Suprapubic skin (tissue), 4 donors: ENCODE measurements at places on chromosomes 5 and 9.
A peak's percentile ranks its signal among the peaks of the same experiment; 100 is the strongest.

DNA sequence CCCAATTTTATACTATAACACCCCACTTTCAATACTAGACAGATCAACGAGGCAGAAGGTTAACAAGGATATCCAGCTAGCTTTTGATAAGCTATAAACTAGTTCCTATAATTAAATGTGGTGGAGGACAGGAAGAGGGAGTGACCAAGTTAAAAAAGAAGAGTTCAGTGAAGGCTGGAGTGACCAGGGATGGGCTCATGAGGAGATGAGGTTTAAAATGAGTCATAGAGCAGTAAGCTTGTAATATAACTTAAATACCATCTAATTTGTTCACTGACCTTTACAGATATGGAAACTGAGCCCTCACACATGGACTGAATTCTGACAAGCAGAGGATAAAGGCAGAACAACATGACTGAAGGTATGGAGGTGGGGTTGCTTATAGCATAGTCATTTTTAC is 284.5 kb downstream of the SPATA31D1 start:
- H3K4me3 ChIP-seq = no peak overlapping the region
- no peak overlapping the region for H3K27ac ChIP-seq
- H3K27me3 ChIP-seq = no peaks in the 10 kb centered on the region
- no peak for DNase-seq
- H3K36me3 ChIP-seq = no peaks in the 10 kb centered on the region
- no peaks in the 10 kb centered on the region for H3K4me1 ChIP-seq

DNA sequence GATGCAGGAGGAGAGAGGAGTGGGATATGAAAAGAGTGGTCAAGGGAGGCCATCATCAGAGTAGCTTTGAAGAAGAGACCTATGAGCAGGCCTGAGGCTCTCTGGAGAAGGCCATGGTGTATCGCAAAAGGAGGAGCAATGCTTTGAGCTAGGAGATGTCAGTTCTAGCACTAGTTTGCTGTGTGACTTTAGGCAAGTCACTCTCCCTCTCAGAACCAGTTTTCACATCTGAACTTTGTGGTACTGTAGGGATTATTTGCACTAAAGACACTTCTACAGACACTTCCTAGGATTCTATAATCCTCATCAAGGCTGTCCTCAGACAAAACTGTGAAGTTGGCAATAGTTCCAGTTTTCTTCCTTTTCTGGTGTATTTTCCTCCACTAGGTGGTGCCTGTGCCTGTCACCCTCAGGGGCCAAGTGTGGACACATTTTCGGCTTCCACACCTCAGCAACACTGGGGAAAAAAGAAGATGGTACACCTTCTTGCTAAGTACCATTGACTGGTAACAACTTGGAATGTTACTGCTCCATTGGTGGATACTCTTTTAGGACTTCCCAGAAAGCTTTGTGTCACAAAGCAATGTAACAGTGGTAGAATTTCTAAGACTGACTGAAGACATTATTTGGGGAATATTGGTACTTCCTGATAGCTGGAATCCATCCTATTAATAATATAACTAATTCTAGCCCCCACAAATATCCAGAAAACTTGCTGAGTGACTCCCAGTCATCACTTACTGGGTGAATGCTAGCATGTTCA is 9.9 kb downstream of the PAPPA start:
- H3K4me3 ChIP-seq = no peak overlapping the region
- no peaks in the 10 kb centered on the region for H3K27me3 ChIP-seq
- no peak for DNase-seq
- no peaks in the 10 kb centered on the region for H3K4me1 ChIP-seq
- H3K27ac ChIP-seq = no peak overlapping the region

- H3K27ac ChIP-seq = peak overlapping the region; percentile 45
- no peaks in the 10 kb centered on the region for H3K27me3 ChIP-seq
- DNase-seq = no peak
- H3K36me3 ChIP-seq = no peaks in the 10 kb centered on the region
- peaks cover 52% of the 10 kb centered on the region for H3K4me1 ChIP-seq
Observed at GRCh38 chr5:102762095-102762534, 7.0 kb downstream of the PAM start.

- H3K36me3 ChIP-seq = no peaks in the 10 kb centered on the region
- no peak overlapping the region for H3K4me3 ChIP-seq
- no peak for DNase-seq
Observed at GRCh38 chr9:33177639-33178038, 10.5 kb upstream of the B4GALT1 start.

DNA sequence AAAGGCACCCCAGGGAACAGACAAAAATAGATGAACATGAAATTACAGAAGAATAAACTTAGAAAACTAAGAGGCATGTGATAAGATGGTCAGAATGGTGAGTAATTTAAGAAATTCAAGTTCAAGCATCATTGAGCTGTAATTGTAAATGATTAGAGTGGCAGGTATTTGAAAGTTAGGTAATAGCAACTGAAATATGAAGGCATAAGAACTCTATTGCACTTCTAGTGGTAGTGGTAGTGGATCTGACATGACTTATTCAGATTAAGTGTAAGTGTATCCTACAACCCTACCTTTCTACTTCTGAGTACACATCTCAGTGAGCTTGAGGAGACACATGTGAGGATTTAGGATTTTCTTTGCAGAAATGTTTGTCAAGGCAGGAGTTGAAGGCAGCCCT is 192.9 kb upstream of the RIOK2 start:
- no peaks in the 10 kb centered on the region for H3K27me3 ChIP-seq
- no peak overlapping the region for H3K4me3 ChIP-seq
- H3K27ac ChIP-seq = no peak overlapping the region
- H3K36me3 ChIP-seq = no peaks in the 10 kb centered on the region

- H3K4me1 ChIP-seq = peaks cover 3% of the 10 kb centered on the region
- no peaks in the 10 kb centered on the region for H3K27me3 ChIP-seq
- DNase-seq = no peak
Observed at GRCh38 chr5:172807766-172808311, 26.2 kb upstream of the ERGIC1 start.

- no peak overlapping the region for H3K27ac ChIP-seq
- H3K27me3 ChIP-seq = no peaks in the 10 kb centered on the region
- no peaks in the 10 kb centered on the region for H3K36me3 ChIP-seq
- no peaks in the 10 kb centered on the region for H3K4me1 ChIP-seq
- DNase-seq = no peak
Observed at GRCh38 chr5:39448506-39449128, 23.8 kb upstream of the DAB2 start.

DNA sequence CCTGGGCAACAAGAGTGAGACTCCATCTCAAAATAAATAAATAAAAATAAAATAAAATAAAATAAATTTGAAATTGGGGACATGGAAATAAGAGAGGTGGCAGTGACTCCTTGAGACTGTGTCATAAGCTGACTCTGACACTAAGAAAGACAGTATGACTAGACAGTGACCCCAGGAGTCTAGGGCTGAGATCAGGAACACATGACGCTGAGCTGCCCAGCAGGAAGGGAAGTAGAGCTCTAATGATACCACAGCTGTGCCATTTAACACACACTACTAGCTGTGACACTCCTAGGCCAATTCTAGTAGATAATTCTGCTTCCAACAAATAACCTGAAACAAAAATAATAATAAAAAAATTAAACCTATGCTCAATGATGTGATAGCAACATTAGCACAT is 293.0 kb downstream of the SEC61B start:
- no peak overlapping the region for H3K27ac ChIP-seq
- H3K36me3 ChIP-seq = no peaks in the 10 kb centered on the region
- no peak overlapping the region for H3K4me3 ChIP-seq
- no peaks in the 10 kb centered on the region for H3K4me1 ChIP-seq
- H3K27me3 ChIP-seq = no peaks in the 10 kb centered on the region
- no peak for DNase-seq

- no peak for DNase-seq
- H3K27me3 ChIP-seq = no peaks in the 10 kb centered on the region
- H3K27ac ChIP-seq = no peak overlapping the region
- H3K4me1 ChIP-seq = no peaks in the 10 kb centered on the region
Observed at GRCh38 chr5:66793049-66793448, 196.9 kb downstream of the MAST4 start.

DNA sequence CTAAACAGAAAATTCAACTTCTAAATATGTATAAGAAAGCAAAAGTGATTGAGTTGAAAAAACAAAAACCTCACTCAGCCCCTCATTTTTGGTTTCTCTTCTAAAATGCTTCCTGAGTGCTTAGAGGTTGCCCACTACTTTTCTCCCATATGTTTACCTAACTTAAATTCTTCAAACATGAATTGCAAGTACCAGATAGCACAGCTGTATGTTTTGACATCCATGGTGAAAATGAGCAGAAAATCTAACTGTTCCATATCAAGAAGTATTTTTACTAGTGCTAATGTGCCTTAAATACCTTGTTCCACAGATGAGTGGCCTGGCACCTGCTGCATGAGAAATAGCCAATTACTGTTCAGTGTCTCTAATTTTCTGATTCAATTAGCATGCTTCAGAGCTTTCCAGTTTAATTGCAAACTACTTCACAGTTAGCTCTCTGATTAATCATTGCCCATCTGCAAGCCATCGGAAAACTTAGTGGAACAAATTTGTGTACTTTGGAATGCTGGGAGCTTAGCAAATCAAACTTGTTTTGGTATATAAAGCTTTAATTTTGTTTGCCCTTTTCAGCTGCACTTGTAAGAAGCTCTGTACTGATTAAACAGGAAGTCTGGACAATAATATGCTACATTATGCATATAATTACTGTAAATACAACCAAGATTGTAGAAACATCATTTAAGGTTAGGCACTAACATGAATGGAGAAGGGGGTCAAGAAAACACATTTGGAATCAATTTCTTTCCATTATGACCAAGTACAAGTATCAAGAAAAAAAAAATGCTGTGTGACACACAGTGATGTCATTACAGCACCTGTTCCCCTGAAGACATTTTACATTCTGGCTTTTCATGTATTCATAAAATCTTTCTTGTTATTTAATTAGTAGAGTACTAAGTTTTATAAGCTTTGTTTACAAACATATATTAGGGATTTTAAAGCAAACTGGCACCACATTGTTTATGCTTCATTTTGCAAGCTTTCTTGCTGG is 65.6 kb downstream of the POU5F2 start:
- H3K27me3 ChIP-seq = no peaks in the 10 kb centered on the region
- DNase-seq = no peak
- H3K36me3 ChIP-seq = no peaks in the 10 kb centered on the region

DNA sequence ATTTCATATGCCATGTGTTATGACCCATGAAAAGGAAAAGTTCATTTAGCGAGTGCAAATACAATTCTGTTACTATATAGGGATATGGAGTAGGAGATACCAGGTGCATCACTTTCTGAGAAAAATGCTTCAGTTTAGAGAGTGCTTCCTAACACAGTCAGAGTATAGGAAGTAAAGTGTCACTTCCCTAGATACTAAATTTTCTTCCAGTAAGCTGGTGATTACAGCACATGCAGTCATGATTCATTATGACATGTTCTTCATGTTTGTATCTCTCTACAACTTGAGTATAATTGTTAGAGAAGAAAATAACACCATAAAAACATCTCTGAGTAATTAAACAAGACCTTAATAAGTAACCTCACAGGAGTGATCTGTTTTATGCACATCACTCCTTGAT is 837.0 kb downstream of the DNAH5 start:
- H3K36me3 ChIP-seq = no peaks in the 10 kb centered on the region
- no peaks in the 10 kb centered on the region for H3K27me3 ChIP-seq
- no peak overlapping the region for H3K4me3 ChIP-seq
- DNase-seq = no peak
- H3K4me1 ChIP-seq = no peaks in the 10 kb centered on the region
- no peak overlapping the region for H3K27ac ChIP-seq

- no peak overlapping the region for H3K27ac ChIP-seq
- no peaks in the 10 kb centered on the region for H3K36me3 ChIP-seq
- no peaks in the 10 kb centered on the region for H3K27me3 ChIP-seq
- no peak overlapping the region for H3K4me3 ChIP-seq
- DNase-seq = no peak
Observed at GRCh38 chr9:6055216-6055615, 39.8 kb upstream of the RANBP6 start.

GRCh38 chr5:144575736-144576135 is 405.1 kb downstream of the KCTD16 start:
- H3K27ac ChIP-seq = no peak overlapping the region
- H3K36me3 ChIP-seq = no peaks in the 10 kb centered on the region
- H3K4me1 ChIP-seq = no peaks in the 10 kb centered on the region
- H3K4me3 ChIP-seq = no peak overlapping the region

DNA sequence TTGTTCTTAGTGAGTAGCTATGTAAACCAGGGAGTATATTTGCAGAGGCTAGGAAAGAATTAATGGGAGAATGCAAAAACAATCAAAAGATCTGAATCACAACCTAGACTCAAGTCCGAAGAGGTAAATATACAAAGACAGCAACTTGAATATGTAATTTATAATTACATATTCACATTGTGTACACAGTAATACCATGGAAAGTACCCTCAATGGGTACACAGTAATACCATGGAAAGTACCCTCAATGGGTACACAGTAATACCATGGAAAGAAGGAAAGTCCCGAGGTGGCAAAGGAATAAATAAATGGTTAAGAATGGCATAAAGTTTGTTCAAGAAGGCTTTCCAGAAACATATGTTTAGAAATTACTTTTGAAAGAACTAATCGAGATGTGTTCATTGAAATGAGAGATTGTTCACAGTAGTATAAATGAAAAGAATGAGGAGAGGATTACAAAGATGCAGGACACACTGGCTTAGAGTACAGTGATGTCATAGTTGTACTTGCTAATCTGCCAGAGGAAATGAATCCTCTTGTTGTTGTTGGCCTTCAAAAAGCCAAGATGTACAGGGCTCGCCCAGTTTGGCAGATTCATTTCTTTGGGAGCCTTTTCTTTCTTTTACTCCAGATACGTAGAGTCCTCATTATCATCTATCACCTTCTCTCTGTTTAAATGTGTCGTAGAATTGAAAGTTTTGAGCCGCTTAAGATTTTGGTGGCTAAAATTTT is 116.0 kb downstream of the UNC13B start:
- peaks cover 18% of the 10 kb centered on the region for H3K4me1 ChIP-seq
- no peaks in the 10 kb centered on the region for H3K27me3 ChIP-seq
- H3K36me3 ChIP-seq = no peaks in the 10 kb centered on the region
- no peak overlapping the region for H3K27ac ChIP-seq
- DNase-seq = no peak
- H3K4me3 ChIP-seq = no peak overlapping the region
